ENCODE measurements at places on chromosomes 2 and 18.
A peak's percentile ranks its signal among the peaks of the same experiment; 100 is the strongest.

DNA sequence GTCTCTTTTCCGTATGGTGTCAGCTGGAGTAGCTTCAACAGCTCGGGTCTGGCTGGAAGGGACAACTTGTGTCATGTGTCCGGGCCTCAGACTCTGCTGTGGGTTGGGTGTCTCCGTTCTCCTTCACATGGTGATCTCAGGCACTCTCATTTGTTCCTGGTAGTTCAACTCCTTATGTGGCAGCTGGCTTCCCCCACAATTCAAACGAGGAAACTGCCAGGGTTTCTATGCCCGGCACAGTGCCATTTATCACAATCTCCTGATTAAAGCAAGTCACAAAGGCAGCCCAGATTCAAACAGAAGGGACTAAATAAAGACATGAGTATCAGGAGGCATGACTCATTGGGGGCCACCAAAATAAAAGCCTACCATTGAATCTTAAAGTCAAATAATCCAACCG lies 22.7 kb downstream of the MRO start:
- DNase-seq: no peak

- peak; percentile 91 for DNase-seq
Observed at GRCh38 chr2:235666213-235666781, 172.5 kb downstream of the AGAP1 start.

GRCh38 chr2:84965192-84965516 lies 5.8 kb upstream of the KCMF1 start:
- DNase-seq: no peak

DNA sequence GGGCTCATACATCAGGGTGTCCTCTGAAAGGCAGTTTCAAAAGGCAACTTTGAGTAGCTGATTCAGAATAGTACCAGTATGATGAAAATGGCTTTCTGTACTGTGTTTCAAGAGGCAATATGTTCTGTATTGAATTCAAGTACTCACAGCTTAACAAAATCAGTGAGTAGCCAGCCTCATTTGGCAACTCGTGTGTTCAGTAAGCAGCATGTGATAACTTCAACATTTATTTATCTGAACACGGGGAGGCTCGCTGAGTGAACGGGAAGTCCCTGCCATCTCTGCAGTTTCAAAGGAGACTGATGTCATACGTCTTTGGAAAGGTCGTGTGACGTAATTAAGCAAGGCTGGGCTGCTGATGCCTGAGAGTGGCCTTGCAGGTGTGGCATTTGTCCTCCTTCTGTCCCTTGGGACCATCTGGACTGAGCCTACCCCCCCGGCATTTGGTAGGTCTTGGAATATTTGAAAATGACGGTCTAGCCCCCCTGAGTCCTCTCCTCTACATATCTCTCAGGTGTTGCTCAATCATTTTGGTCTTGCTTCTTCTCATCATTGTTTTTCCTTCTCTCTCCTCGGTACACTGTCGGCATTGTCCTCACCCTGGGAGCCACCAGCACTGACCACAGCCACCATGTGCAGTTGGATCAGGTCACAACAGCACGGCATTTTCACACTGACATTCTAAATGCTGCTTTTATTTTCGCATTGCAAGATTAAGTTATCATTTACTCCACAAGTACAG lies 62.8 kb downstream of the SMIM21 start:
- DNase-seq: no peak

GRCh38 chr2:27074738-27075565 lies 3.5 kb upstream of the EMILIN1 start:
- no peak for DNase-seq

- DNase-seq: no peak
Observed at GRCh38 chr2:108459441-108459840, 10.4 kb downstream of the GCC2 start.

DNA sequence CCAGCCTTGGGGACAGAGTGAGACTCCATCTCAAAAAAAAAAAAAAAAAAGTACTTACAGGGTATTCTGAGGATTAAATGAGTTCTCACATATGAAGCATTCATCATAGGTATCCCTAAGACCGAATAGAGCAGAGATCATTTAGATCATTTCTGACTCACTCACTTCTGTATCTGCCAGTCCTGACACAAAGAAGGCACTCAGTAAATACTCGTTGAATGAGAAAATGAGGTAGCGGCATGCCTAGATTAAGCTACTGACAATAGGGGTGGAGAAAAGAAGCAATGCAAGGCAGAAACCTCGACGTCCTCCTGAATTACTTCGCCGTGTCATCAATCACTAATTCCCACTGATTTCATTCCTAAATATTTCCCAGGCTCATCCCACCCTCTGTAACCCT lies 103.8 kb downstream of the GREB1L start:
- no peak for DNase-seq

DNA sequence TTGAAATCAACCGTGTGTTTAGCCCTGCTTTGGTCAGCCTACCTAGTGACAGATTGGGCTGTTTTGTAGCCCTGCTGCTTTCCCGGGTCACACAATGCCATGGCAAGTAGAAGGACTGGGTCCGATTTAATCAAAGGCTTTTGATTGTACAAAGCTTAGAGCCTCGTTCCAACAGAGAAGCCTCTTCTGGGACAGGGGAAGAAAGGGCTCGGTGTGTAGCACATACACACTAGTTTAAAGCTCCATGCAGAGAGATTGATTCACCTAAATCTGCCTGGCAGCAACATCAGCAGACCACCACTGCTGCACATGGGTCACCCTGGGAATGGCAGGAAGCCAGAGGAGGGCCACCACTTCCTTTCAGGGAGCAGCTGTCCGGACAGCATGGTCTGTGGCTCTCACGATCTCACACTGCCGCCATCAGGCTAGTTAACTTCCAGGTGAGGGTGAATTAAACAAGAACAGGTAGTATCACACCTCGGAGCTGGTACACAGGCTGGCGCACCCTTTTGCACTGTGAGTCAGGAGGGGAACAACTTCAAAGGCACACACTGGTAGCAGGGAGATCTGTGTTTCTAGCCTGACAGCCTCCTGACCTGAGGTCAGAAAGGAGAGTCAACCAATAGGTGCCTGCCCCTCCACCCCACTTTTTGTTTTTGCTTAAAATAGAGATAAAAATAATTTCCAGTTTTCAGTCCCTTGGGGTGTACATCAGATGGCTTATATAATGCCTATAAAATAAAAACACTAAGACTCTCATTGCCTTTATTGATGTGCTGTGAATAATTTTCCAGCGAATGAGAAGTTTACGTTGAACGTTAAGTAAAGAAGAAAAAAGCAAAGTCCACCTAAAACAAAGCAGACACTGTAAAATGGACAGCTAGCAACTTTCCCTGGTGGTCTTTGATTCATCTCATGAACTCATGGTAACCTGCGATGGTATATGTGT lies 108.5 kb downstream of the CDCA7 start:
- DNase-seq: no peak

DNA sequence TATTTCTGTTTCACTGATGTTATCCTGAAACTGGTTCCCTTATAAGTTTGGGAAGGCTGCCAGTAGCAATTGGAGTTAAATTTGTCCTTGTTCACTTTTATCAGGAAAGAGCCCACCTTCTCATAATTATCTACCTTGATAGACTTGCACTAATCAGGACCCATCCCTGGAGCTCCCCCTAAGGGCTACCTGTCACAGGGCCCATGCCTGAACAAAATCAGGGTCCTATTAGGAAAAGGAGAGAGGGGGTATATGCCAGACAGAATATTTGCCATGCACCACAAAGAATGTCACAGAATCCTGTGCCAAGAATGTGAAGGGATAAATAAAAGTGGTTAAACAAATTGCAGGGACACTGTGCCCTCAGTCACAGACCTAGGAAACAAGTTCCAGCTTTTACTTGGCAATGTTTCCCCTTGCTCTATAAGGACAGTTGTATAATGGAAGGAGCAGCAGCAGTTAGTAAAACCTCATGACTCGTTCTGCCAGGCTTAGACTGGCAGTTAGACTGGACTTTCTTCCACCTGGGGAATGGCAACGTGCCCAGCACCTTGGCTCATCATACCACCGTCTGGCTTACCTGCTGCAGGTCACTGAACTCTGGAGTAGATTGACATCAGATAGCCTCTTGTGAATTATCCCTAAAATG lies 32.3 kb upstream of the VWC2L start:
- DNase-seq: no peak

GRCh38 chr2:85704800-85705679 lies 10.9 kb downstream of the GNLY start:
- DNase-seq: no peak

- peak; percentile 40 for DNase-seq
Observed at GRCh38 chr2:86764661-86765309, 25.9 kb downstream of the CD8A start.

GRCh38 chr2:27705851-27706622 lies 42.3 kb downstream of the SLC4A1AP start:
- peak; percentile 99 for DNase-seq

GRCh38 chr18:848062-848861 lies 36.2 kb upstream of the YES1 start:
- DNase-seq: no peak

DNA sequence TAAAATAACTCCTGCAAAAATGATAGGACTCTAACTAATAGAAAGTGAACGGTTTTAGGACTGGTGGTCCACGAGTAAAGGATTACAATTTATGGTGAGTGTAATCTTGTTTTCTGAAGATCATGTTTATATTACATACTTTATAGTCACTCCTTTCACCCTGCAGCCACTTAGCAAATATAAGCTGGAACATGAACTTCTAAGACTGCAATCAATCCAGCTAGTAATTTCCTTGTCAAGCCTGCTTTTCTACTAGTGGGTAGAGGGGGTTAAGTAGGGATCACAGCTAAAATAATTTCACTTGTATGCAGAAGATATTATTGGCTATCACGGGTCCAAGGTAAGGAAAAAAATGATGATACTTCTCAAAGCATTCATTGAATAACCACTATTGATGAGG lies 125.5 kb upstream of the NETO1 start:
- no peak for DNase-seq

DNA sequence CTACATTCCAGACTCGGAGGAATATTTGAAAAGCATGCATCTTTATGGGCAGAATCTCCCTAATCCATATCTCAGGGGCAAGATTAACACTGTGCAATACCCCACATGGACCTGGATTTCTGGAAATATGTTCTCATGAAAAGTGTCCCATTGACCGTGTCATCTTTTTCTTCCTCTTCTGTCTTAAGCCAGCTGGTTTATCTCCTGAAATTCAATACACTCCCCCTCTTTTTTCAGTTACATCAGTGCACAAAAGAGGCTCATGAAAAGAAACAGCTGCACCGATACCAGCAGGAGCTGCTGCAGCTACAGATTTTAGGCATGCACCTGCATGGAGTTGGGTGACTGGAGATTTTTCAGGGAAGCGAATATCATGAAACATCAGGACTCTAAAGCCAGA lies 117.2 kb downstream of the SLC4A3 start:
- no peak for DNase-seq

DNA sequence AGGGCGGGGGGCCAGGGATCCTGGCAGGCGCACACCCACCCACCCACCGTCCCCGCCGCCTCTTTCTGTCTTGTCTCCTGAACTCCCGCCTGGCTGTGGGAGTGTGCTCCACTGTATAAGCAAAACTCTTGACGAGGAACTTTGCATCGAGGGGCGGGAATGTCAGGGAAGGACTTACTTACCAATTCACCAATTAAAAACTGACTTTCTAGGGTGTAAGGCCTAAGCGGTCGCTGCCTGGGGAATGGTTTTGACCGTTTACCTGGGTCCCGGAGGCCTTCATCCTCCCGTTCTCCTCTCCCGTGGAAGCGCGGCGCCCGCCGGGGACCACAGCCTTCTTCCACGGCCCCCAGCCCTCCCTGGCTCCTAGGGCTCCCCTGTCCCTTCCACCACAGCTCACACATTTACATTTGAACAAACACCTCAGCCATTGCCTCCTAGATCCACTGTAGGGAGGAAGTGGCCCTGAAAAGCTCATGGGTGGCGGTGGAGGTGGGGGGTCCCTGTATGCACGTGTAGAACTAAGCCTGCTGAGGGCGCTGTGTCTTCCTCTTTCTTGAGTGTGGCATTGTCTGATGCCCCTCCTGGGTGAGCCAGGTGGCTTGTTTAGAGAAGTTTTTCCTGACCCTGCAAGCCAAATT lies 8.9 kb downstream of the ASIC4 start:
- no peak for DNase-seq

DNA sequence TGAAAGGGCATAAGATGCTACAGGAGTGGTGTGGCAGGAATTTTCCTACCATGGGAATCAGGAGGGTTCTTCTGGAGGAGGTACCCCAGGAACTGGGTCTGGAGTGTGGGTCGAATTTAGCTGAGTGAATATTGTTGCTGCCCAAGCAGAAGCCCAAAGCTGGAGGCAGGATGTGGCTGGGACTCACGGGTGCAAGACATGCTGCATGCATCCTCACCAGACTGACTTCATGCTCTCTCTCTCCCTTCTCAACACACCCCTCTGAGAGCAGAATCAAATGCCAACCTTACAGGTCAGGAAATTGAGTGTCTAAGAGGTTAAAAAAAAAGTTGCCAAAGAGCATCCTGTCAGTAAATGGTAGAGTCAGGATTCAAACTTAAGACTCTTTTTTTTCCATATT lies 78.8 kb upstream of the TTC39C start:
- DNase-seq: no peak

DNA sequence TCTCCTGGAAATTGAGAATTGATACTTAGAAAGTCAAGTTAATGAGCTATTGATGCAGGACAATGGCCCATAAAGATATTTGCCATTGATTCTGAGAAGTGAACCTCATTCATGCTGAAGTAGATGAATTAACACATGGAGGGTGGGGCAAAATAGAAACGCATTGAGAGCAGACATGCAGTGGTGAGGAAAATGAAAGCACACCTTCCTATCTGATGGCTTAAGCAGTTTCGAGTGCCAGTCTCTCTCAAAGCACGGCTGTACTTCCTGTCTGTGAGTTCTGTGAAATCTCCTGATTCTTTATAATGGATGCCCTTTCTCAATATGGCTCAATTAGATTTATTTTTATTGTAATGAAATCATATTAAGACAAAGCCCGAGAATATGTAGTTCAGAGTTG lies 247.0 kb downstream of the TMX3 start:
- DNase-seq: no peak

GRCh38 chr2:200445284-200445683 lies 64.6 kb downstream of the KCTD18 start:
- no peak for DNase-seq

GRCh38 chr2:164314148-164314547 lies 307.1 kb downstream of the GRB14 start:
- peak; percentile 19 for DNase-seq

GRCh38 chr18:13366541-13366940 lies 148.0 kb downstream of the LDLRAD4 start:
- DNase-seq: no peak

GRCh38 chr2:238224356-238225035 lies 15.3 kb downstream of the HES6 start:
- no peak for DNase-seq

DNA sequence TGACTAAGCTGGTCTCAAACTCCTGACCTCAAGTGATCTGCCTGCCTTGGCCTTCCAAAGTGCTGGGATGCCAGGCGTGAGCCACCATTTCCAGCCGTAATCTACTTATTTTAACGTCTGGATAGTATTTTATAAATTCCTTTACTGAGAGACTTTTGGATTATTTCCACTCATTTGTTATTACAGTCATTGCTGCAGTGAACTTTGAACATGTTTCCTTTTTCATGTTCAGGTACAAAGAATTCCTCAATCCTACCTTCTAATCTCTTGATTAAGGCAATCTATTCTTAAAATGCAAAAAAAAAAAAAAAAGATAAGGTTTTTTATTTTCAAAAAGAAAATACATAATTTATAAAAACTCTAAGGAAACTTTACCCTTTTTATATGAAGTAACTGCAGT lies 78.6 kb downstream of the PDK1 start:
- DNase-seq: no peak
